ENCODE measurements at places on chromosomes 11 and 22.

DNA sequence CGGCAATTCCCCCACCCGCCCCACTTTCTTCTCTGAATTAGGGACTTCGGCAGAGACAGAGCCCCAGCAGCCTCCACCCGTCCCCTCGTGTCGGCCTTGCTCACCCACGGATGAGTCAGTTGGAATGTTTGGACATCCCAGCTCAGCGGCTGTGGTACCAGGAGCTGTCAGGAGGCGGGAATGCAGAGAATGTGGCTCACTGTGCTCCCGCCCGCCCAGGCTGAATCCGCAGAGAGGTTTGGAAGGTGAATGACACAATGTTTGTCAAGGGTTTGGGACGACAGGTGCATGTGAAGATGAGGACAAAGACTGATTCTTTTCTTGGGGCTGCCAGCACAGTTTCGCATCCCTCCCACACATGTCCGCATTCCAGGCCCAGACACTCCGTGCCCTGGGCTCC is 39.6 kb downstream of the LIF start:
- DNase-seq: no peak

GRCh38 chr11:19739872-19740271 is 27.2 kb downstream of the NAV2 start:
- DNase-seq: no peak

DNA sequence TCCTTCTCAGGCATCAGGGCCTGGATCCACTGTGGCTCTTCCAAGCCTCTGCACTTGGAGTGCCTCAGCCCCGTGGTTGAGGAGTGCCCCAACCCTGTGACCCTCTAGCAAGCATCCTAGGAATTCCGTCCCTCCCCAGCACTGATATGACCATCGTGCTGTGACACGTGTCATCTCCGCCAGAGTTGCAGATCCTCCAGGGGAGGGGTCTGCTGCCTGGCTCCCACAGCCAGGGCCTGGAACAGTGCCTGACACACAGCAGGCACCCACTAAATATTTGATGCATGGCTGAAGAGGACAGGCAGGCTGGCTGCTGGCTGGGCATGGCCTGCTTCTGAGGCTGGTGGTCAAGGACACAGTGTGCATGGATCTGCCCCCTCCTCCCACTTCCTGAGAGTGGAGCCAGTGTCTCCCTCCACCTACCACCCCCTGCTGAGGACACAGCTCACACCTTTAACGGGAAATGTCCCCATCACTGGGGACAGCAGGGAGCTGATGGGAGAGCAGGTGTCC is 1.7 kb upstream of the CD81 start:
- DNase-seq: no peak

- no peak for DNase-seq
These were observed 69.3 kb downstream of the LRP5 start for GRCh38 chr11:68381716-68382115.

- DNase-seq: no peak
These were observed 3.1 kb downstream of the FOSL1 start for GRCh38 chr11:65897020-65897471.

- DNase-seq: peak; percentile 60
These were observed at the start of gene BCR for GRCh38 chr22:23180301-23180892. TSS of gene BCR (plus strand) at chr22:23180509. CDS start at chr22:23180961, 452 bp downstream.

GRCh38 chr22:44455151-44455962 is 42.7 kb downstream of the RTL6 start:
- peak; percentile 35 for DNase-seq

GRCh38 chr11:65132988-65133700 is 1.2 kb downstream of the SYVN1 start:
- peak; percentile 79 for DNase-seq

DNA sequence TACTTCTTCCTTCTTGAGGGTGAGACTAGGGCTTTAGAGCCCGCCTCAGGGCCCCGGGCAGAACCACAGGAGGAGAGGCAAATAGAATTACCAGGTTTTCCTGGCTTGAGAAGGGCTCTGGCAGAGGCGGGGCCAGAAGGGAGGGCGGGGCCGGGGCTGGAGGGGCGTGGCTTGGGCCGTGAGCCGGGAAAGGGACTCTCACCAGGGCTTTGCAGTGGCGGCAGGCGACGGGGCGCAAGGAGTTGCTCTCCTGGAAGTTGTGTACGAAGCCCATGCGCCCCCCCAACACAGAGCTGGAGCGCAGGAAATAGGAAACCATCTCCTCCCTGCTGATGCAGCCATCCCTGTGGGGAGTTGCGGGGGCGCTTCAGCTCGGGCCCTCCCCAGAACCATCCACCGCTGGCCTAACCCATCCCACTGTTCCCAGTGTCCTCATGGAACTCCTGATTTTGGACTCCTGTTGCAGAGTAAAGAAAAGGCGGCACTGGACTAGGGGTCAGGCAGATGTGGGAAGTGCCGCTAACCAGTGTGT is 6.9 kb upstream of the NRXN2 start:
- DNase-seq: peak; percentile 49

DNA sequence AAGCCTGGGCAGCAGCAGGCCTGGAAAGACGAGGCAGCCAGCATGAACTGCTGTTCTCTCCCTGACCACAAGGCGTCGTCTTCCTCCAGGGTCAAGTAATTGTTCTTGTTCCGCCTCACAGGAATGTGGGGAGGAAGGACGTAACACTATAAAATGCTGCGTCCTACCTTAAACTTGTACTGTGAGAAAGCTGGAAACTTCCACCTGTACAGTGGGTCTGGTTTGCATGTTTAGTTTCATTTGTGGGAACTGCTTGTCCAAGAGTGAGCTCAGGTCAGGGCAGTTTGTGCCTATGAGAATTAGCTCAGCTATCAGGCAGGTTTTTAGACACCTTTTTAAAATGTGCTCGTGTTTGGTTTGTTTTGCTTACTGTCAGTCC is 55.2 kb downstream of the PANX1 start:
- DNase-seq: peak; percentile 45

GRCh38 chr11:115653076-115653475 is 148.9 kb upstream of the CADM1 start:
- no peak for DNase-seq

DNA sequence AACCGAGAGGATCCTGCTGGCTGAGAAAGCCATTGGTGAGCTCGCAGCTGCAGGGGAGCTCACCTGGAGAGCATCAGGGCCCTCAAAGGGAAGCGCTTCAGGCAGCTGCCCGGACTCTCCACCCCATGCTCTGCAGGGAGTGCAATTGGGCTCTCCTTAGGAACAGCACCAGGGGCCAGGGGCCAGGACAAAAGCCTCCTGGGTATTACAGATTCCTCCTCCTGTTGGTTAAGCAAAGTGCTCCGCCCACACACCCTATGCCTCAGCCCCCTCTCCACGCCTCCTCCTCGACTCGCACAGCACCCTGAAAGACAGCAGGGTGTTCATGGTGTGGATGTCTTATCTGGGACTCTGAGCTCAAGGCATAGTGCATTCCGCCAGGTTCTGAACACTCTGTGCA is 139.9 kb downstream of the SHANK2 start:
- no peak for DNase-seq

DNA sequence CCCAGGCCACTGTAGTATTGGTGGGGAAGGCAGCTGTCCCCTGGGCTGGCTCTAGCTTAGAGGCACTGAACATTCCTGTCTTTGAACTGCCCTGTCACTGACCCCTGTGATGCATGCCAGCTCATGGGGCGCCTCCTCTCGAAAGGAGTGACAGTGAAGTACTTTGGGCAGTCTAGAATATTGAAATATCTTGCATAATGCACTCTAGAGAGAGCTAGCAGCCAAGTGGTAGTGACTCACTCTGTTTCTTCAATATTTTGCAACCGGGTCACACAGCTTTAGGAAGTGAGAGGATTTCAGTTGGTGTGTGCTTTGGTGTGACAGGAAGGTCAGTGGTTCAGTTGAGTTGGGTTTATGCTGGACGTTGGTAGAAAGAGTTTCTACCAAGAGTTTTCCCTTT is 35.5 kb upstream of the ST14 start:
- no peak for DNase-seq

GRCh38 chr11:71129624-71130023 is 122.8 kb downstream of the SHANK2 start:
- no peak for DNase-seq

GRCh38 chr11:127248476-127248875 is 247.9 kb upstream of the KIRREL3 start:
- DNase-seq: no peak

DNA sequence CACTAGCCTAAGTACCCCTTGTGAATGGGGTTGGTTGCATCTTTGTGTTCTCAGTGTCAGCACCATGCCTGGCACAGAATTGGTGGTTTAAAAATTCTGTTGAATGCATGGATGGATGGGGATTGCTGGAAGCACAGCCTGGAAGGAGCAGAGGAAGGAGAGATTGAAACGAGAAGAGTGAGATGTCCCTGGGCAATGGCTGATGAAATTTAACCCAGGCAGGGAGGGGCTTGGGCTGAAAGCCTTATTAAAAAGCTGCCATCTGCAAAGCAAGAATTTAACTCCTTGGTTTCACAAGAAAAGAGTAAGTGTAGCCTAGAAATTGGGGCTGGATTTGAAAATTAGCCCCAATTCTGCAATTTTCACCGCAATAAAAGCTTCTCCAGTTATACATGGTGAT is 126.7 kb downstream of the TEAD1 start:
- DNase-seq: no peak

GRCh38 chr22:46150655-46151477 is 540 bp downstream of the PPARA start:
- DNase-seq: peak; percentile 49

GRCh38 chr11:122645847-122646246 is 9.7 kb upstream of the UBASH3B start:
- DNase-seq: no peak

GRCh38 chr22:41917375-41917902 is 2.6 kb upstream of the SHISA8 start:
- no peak for DNase-seq

GRCh38 chr11:117217141-117218084 is 14.5 kb downstream of the PCSK7 start:
- DNase-seq: no peak

DNA sequence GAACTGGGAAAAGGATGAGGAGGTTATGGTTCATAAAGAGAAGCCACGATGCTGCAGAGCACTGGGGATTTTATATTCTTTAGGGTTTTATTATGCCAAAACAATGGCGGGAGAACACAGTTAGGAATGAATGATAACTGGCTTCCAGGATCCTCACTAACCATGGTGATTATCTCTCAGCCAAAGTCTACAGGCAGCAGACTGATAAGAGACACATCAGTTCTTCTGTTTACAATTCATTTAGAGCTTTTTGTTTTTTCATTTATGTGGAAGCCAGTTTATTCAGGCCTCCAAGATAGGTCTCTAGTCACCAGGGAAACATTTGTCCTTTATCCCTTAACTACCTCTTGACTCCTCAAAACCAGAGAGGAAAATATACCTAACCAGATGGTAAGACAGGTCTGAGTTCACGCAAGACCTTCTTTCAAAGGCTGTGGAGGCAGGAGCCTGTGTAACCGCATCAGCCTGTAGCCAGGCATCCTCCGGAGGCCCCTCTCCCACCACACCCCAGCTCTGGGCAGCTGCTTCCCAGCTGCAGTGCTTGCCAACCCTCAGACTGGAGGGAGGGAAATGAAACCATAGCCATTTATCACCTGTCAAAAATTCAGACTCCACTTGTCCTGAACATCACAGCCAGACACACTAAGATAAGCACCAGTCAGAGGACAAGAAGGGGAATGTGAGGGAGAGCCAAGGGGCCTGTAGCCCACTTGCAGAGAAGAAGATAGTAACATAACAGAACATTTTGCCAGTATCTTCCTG is 57.2 kb upstream of the FAM181B start:
- DNase-seq: no peak

DNA sequence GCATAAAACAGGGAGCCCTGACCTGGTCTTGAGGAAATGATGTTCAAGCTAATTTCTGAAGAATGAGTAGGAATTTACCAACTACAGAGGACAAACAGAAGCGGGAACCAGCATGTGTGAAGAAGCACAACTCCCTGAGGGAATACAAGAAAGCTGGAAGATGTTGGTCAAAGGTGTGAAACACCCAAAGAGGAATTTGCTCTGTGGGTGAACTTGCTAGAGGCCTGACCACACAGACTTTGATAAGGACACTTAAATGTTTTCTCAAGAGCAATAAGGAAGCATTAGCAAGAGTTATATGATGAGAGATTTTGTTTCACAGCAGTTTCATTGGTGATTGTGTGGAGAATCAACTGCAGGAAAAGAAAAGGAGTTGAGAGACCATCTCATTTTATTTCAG is 17.6 kb downstream of the SLC5A12 start:
- DNase-seq: no peak

GRCh38 chr22:25643232-25644000 is 78.9 kb downstream of the GRK3 start:
- no peak for DNase-seq

DNA sequence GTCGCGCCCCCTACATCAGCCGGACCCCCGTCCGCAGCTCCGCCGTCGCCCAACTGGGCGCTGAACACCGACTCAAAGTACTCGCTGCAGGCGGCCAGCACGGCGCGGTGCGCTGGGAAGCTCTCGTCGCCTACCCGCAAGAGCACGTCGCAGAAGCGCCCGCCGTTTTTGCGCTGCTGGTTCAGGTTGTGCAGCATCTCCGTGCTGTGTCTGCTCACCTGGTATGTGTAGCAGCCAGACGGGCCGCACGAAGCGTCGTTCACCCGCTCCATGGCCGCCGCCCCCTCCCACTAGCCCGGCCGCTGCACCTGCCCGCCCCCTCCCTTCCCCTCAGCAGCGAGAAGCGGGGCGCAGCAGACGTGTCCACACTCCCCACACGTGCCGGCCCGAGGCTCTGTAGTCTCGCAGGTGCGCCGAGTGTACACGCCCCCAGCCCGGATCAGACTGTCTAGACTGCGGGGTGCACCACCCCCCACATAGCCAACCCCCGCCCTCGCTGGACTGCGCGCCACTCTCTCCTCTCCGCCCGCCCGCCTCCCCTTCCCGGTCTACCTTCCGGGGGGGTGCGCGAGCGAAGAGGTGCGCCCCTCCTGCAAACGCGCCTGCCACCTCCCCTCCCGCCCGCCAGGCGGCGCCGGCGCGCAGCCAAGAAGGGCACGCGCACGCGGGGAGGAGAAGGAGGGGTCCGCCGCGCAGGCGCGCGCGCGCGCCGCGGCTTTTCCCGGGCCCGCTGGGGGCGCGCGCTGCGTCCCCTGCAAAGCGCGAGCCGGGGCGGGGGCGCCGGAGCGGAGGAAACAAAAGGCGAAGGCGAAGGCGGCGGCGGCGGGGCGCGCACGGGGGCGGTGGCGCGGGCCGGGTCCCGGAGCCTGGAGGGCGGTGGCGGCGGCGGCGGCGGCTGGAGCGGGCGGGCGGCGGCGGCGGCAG is 553 bp downstream of the PATZ1 start:
- peak; percentile 84 for DNase-seq

- DNase-seq: no peak
These were observed 1319.9 kb downstream of the LRRC4C start for GRCh38 chr11:40139536-40139935.

DNA sequence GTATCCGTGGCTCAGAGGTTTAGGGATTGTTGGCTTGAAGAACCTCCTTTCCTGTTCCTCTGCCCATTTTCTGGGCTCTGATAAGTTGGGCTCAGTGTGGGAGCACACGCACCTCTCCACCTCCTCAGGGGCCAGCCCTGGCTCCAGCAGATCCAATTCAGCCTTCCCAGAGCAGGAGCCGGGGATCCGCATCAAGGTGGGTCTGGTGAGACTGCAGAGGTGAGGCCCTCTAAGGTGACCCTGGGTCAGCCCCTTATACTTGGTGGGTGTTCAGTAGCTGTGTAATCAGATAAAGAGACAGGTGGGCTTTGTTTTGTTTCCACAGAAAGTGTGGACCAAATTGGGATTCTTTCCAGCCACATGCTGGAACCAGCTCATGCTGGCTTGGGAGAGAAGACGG is 1466.0 kb downstream of the TBC1D22A start:
- no peak for DNase-seq

Data from activated CD4-positive, alpha-beta T cell treated with anti-CD3 and anti-CD28 coated beads, Interleukin-2, amount 50 U/mL, for 48 hours (primary cell).